ENCODE measurements at places on chromosomes 11 and 22. TPM values are rescaled to one million over a fixed set of nuclear protein-coding genes. Genes with fewer than 3 reads are reported as not detected.

- DNase-seq: no peak
Measured at GRCh38 chr11:15641271-15642045, 526.7 kb downstream of the INSC start.

DNA sequence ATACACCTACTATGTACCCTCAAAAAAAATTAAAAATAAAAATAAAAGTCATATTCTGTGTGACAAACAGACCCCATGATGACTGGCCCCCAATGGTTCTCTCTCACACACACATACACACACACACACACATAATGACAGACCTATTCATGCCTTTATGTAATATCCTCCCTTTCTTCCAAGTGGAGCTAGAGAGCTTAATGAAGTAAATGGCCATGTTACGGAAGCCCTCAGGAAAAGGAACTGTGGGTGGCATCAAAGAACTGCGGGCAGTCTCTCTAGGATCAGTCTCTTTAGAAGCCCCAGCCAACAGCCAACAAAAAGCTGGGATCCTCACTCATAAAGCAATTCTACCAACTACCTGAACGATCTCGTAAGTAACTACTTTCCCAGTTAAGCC is 125.5 kb downstream of the SIK3 start:
- no peak for DNase-seq

DNA sequence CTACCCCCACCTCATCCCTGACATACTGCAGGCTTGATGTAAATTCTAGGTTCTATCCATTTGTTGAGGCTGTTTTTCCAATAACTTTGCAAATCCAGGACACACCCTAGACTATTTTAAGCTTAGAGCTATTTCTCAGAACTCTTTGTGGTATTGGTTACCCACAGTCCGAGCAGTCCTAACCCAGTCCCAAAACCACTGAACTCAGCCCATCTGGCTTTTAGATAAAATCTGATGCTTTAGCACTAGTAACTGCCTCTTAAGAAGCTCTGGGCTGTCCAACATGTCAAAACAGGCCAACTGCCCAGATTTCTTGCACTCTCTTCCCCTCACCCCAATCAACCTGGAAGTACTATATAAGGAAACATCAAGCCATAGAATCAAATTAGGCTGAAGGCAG is 344.4 kb upstream of the CADM1 start:
- DNase-seq: no peak

DNA sequence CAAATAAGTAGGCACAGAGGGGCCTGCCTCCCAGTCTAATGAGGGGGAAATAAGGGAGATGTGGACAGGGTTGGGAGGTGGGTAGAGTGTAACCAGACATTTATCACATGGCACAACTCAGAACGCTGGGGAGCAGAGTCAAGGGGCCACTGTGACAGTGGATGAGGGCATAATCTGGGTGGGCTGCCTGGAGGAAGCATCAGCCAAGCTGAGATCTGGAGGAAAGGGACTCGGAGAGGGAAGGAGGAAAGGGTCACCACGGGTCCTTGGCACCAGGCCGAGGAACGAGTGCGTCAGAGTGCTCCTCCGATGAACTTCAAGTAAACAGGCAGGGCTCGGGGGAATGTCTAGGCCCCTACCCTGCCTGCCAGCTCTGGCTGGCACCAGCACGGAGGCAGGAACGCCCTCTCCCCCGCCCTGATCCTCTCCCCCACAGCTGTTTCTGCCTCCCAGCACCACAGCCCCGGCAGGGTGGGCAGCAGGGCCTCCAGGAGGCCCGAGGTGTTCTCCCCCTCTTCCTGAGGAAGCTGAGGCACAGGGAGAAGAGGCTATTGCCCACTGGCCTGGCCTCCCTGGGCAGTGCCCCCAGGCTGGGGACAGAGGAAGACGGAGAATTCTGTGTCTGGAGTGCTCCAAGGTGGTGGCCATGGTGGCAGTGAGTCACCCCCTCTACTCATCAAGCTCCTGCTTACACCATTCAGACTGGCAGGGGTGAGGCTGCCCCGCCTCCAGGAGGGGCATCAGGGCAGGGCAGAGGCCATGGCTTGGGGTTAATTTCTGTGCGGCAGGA is 4.2 kb downstream of the ALDH3B1 start:
- no peak for DNase-seq

Gene LDLRAD3
- 0.09 TPM for total RNA-seq

GRCh38 chr11:103537904-103538502 is 428.8 kb downstream of the DYNC2H1 start:
- DNase-seq: no peak

Gene RAB3IL1
- 0.53 TPM for total RNA-seq

- no peak for DNase-seq
Measured at GRCh38 chr11:78239781-78240180, 51.1 kb downstream of the USP35 start.

DNA sequence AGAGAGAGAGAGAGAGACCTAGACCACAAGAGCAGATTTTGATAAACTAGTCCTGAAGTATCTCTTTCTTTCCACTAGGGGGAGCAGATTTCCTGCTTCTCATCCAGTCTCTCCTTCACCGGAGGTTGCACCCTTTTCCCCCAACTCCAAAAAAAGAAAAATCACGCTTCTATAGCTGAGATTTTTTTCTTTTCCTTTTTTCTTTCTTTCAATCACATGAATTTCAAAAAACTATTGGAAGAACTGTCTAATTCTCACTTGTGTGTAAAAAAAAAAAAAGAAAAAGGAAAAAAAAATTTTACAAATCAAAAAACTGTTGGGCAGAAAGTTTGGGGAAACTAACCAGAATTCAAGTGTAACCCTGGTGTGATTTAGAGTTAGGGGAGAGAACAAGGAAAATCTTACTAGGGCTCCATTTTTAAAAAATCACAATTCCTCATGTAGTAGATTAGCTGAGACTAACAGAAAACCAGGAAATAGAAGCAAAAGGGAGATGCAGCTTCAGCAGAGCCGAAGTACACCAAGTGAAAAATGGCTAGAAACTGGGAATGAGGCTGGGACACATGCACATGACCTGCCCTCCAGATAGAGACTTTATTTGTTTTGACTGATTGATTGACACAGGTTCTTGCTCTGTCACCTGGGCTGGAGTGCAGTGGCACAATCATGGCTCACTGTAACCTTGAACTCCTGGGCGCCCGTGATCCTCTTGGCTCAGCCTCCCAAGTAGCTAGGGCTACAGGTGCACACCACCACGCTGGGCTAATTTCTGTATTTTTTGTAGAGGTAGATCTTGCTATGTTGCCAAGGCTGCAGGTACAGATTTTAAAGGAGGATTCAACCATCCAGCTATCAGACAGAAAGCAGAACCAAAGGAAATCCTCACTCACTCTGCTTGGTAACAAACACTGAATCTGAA is 27.1 kb downstream of the SDHD start:
- peak; percentile 41 for DNase-seq

Gene ANO1
- not detected for total RNA-seq

GRCh38 chr11:74011360-74012073 is 2.6 kb upstream of the UCP3 start:
- DNase-seq: peak; percentile 20

- DNase-seq: peak; percentile 81
Measured at GRCh38 chr11:61792310-61793082, at the start of the genes FEN1 and TMEM258. TSS of gene FEN1 (plus strand) at chr11:61792911. CDS start at chr11:61795362, 2,451 bp downstream. TSS of gene TMEM258 (minus strand) at chr11:61792599. CDS start at chr11:61792558, 41 bp downstream.

DNA sequence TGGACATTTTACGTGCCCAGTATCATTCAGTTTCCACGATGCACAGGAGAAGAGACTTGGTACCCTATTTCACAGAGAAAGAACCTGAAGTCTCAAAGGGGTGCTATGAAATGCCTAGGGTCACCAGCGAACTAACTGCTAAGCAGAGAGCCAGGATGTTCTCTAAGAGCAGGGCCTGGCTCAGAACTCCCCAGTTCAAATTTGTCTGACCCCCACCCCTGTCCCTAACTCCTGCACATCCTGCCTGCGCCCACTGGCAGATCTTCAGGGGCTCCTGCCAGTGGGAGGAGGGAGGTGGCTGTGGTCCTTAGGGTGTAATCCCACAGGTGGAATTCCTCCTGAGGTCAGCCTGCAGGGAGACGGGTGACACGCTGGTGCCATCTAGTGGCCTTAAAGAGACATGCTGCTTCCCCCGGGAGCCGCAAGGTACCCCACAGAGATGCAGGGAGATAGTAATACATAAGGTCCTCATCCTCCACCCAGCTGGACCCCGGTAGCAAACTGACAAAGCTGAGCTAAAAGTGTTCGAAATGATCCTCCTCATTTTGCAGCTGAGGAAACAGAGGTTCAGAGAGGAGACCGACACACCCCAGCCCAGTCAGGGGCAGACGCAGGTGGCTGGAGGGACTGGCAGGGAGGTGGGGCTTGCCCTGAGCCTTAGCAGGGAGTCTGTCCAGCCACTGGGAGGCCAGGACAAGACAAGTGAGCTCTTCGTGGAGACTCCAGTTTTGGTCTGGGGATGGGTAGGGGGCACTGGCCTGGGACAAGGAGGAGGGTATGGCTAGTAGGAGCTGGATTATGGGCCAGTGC is 34.1 kb downstream of the MB start:
- DNase-seq: peak; percentile 40

GRCh38 chr11:129249923-129250322 is 57.8 kb upstream of the ARHGAP32 start:
- DNase-seq: no peak

- DNase-seq: no peak
Measured at GRCh38 chr11:93646399-93646798, 15.1 kb upstream of the CEP295 start.

Gene AQP11
- total RNA-seq: 0.50 TPM

DNA sequence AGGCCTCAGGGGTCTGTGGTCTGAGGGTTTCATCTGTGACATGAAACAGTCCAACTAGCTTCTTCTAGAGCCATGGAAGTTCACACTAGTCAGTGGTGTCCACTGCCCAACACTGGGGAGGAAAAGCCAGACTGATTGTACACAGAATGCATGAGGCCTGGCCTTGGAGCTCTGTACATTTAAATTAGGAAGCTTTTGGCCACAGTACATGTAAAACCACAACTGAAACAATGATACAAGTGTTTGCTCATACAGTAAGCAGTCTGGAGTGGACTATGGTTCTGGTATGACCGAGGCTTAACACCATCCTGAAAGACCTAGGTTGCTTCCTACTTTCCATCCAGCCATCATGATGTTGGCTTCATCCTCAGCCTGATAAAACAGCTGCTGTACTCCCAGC is 73.8 kb upstream of the SESN3 start:
- no peak for DNase-seq

Gene RASSF10
- total RNA-seq: not detected

DNA sequence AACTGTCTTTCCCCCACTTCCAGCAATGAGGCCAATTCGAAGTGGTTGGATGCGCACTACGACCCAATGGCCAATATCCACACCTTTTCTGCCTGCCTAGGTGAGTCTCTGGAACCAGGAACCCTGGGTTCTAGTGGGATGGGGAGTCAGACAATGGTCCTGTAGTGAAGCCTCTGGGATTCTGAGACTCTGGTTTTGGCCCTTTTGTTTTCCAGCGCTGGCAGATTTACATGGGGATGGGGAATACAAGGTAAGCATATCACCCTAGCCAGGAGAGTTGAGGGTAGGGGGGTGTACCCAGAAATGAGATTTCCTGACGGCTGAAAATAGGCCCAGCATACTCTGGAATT is 530 bp downstream of the BBS1 start:
- no peak for DNase-seq

Gene ABCG4
- total RNA-seq: 0.18 TPM

GRCh38 chr11:33994937-33995336 is 56.6 kb upstream of the CAPRIN1 start:
- no peak for DNase-seq

- DNase-seq: peak; percentile 28
Measured at GRCh38 chr22:37843741-37844089, 419 bp downstream of the ANKRD54 start.

DNA sequence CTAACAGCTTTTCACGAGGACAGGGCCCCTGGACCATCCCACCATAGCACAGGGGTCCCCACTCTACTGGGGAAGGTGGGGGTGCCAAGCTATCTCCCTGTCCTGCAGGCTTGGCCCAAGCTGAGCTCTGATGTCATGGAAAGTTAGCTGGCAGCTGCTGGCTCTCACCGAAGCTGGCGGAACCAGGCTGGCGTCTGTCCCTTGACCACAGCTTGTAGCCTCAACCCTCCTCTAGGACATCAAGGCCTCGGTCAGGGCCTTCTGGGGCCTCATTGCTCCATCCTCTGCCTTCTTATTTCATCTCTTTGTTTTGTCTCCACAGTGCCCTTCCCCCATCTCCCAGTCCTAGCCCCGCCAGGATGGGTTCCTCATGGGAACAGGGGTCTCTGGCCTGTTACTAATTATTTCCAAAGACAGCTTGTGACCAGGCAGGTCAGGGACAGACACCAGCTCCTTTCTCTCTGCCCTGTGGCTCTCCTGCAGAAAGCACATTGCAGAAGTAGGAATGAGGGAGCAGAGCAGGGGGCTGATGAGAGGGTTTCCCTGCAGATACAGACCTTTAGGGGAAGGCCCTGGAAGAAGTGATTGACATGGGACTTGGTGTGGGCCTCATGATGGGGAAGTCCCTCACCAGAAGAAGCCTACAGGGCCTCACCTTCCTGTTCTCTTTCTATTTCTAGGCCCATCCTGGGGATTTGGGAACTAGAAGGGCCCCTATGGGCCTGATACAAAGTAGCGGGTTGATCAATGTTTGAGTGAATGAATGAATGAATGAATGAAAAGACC is 97.5 kb upstream of the ALX4 start:
- no peak for DNase-seq

DNA sequence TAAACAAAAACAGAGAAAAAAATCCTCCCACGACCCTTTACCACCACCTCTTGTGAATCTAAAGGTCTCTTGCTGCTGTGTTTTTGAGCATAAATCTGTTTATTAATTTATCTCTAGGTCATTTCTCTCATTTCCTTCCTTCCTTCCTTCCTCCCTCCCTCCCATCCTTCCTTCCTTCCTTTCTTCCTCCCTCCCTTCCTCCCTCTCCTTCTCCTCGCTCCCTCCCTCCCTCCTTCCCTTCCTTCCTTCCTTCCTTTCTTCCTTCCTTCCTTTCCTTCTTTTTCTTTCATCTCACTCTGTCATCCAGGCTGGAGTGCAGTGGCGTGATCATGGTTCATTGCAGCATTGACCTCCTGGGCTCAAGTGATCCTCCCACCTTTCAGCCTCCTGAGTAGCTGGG is 13.5 kb upstream of the APOBEC3A start:
- no peak for DNase-seq

- no peak for DNase-seq
Measured at GRCh38 chr11:110422306-110422905, 7.3 kb upstream of the FDX1 start.

Gene NEFH
- total RNA-seq: 6.3 TPM

DNA sequence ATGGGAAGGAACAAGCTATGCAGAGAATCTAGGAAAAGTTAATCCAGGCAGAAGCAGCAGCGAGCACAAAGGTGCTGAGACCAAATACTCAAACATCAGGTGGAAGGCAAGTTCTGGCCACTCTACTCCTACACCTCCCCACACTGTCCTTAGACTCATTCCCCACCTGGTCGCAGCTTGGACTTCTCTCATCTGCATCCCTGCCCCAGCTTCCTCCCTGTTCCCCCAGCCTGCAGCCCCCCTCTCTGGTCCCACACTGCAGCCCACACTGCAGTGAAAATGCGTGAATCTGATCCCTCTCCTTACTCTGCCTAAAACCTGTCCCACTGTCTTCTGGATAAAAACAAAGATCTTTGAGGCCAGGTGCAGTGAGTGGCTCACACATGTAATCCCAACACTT is 9.1 kb downstream of the TPBGL start:
- DNase-seq: no peak

- no peak for DNase-seq
Measured at GRCh38 chr22:35629406-35630216, 12.5 kb upstream of the MB start.

GRCh38 chr11:11148104-11148509 is 204.9 kb downstream of the CSNK2A3 start:
- DNase-seq: no peak

- no peak for DNase-seq
Measured at GRCh38 chr22:29477723-29478318, 2.2 kb upstream of the NEFH start.

Gene MUC5AC
- not detected for total RNA-seq

Measured in CD8-positive, alpha-beta memory T cell (primary cell).